Progenitor cell of endocrine pancreas (in vitro differentiated cells): ENCODE measurements at places on chromosomes 2 and 18. TPM values are rescaled to one million over a fixed set of nuclear protein-coding genes. Genes with fewer than 3 reads are reported as not detected.

Gene DLX1
- total RNA-seq = 1.7 and 4.1 TPM in 2 replicates

Gene CDH7
- total RNA-seq = 6.5 and 9.2 TPM in 2 replicates

Gene SCN9A
- total RNA-seq = 23.5 and 23.7 TPM in 2 replicates

Gene RNF138
- 46.5 and 48.2 TPM in 2 replicates for total RNA-seq

Gene COL6A3
- 0.82 and 1.0 TPM in 2 replicates for total RNA-seq

Gene POTEJ
- 0.19 and 0.24 TPM in 2 replicates for total RNA-seq

Gene FAM124B
- total RNA-seq = not detected in 2 replicates

Gene TMEM37
- 17.4 and 18.9 TPM in 2 replicates for total RNA-seq

Gene CNTNAP5
- 5.3 and 8.9 TPM in 2 replicates for total RNA-seq

Gene TMEFF2
- total RNA-seq = 0.50 and 2.0 TPM in 2 replicates

Gene ERLEC1
- total RNA-seq = 36.4 and 37.9 TPM in 2 replicates

Gene EPB41L3
- 41.7 and 49.8 TPM in 2 replicates for total RNA-seq

Gene TRAPPC12
- 112 and 121 TPM in 2 replicates for total RNA-seq

Gene GPR35
- total RNA-seq = 5.8 and 6.5 TPM in 2 replicates

Gene GAREM2
- total RNA-seq = 10.4 and 12.1 TPM in 2 replicates

Gene VAMP5
- total RNA-seq = 4.2 TPM in 2 replicates

Gene L3MBTL4
- total RNA-seq = 8.0 and 11.5 TPM in 2 replicates

Gene KCNF1
- total RNA-seq = 0.55 and 0.71 TPM in 2 replicates

Gene VIT
- total RNA-seq = not detected in 2 replicates

Gene GALNT13
- total RNA-seq = 7.2 and 8.3 TPM in 2 replicates

Gene DTNA
- total RNA-seq = 25.4 and 34.0 TPM in 2 replicates

Gene CNGA3
- 5.3 and 5.5 TPM in 2 replicates for total RNA-seq

Gene C2orf80
- total RNA-seq = not detected in 2 replicates

Gene CAPN14
- 0.50 and 0.73 TPM in 2 replicates for total RNA-seq

Gene FBXO36
- 3.9 and 4.0 TPM in 2 replicates for total RNA-seq

Gene UPP2
- not detected in 2 replicates for total RNA-seq

Gene CHRNG
- 0.42 TPM in 1 of 2 replicates, not detected in the other for total RNA-seq

Gene SERTAD2
- total RNA-seq = 19.0 and 20.7 TPM in 2 replicates

Gene HOXD10
- not detected in 2 replicates for total RNA-seq

Gene TMEM163
- 3.7 and 3.8 TPM in 2 replicates for total RNA-seq

Gene SERPINB5
- 0.22 TPM in 1 of 2 replicates, not detected in the other for total RNA-seq

Gene FMNL2
- total RNA-seq = 99.5 and 108 TPM in 2 replicates

Gene HOXD13
- not detected in 2 replicates for total RNA-seq

Gene ZSWIM2
- not detected in 2 replicates for total RNA-seq

Gene OTOS
- total RNA-seq = not detected in 2 replicates

Gene SOWAHC
- 12.1 and 12.6 TPM in 2 replicates for total RNA-seq

Gene UGT1A5
- total RNA-seq = not detected in 2 replicates

Gene LINC00305
- 0.71 and 1.6 TPM in 2 replicates for total RNA-seq

Gene MAB21L4
- total RNA-seq = 9.7 and 12.5 TPM in 2 replicates

Gene EVX2
- total RNA-seq = not detected in 2 replicates

Gene ARHGEF4
- total RNA-seq = 5.6 and 6.5 TPM in 2 replicates

Gene PRSS56
- total RNA-seq = not detected in 2 replicates
